ENCODE measurements at places on chromosomes 5 and 9.

- no peak for DNase-seq
Observed at GRCh38 chr9:90505695-90506094, 136.9 kb downstream of the DIRAS2 start.

DNA sequence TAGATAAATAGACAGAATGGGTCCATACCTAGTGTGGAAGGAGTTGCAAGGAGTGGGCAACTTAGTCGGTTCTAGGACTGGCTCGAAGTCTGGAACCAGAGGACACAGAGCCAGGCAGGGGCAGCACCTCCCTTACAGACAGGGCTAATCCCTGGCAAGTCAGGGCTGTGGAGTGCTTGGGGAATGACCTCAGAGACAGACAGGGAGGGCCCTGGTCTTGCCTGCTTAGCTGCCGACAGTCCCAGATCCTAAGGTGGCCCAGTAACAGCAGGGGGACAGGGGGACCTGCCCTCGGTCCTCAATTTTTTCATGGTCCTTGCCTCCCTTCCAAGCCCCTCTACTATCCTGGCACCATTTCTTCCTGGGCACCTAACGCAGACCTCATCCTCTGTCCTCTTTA lies 222.4 kb upstream of the TNC start:
- no peak for DNase-seq

- no peak for DNase-seq
Observed at GRCh38 chr5:73454379-73455036, 5.9 kb upstream of the FOXD1 start.

- no peak for DNase-seq
Observed at GRCh38 chr9:130348881-130349280, 83.3 kb downstream of the HMCN2 start.

DNA sequence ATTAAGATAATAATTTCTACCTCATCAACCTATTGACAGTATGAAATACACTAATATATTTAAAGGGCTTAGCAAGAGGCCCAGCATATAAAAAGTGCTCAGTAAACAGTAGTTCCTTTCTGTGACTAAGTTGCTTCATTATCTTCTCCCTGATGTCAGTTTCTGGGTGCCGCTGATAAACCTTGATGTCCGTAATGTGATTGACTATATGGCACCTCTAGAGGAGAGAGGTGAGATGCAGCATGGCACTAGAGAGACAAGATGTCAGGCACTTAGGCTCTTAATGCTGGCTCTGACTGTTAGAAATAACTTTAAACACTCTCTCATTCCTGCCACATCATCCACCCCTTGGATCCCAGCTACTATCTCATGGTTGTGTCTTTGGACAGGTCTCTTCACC lies 455.9 kb upstream of the KLF4 start:
- no peak for DNase-seq

- DNase-seq, result no peak
Observed at GRCh38 chr5:146697211-146697610, 181.2 kb upstream of the GPR151 start.

GRCh38 chr9:122212473-122213004 lies 16.2 kb downstream of the LHX6 start:
- no peak for DNase-seq

DNA sequence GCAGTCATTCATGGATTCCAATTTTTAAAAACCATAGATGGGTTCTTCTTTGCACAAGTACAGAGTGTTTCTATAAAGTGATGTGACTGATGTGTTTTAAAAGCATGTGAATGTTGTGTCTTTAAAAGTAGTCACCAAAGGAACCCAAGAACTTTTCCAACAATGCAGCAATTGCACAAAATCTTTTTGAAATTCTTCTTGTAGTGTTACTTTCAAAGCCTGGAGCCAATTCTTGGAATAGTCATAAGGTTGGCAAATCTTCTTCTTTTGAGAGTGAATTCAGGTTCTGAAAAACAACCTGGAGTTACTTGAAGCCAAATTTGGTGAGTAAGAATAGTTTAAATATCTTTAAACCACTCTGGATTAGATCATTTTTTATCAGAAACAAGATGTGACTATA lies 10.5 kb downstream of the GRAMD2B start:
- no peak for DNase-seq

DNA sequence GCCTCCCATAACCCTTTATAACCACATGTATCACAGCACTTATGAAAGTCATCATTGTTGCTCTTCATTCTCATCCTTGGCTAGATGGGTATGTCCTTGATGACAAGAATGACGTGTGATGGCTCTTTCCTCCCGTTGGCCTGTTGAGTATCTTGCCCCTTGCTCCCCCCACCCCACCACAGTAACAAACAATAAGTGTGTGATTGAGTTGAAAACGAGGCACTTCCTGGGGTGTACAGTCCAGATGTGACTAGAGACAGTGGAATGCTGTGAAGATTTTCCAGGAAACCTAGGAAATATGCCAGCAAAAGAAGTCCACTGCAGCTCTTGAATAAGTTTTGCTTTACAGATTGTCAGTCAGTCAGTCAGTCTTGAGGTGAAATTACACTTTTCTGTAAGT lies 262.5 kb downstream of the ELAVL2 start:
- DNase-seq, result no peak

GRCh38 chr5:153551537-153552079 lies 61.1 kb downstream of the GRIA1 start:
- no peak for DNase-seq

DNA sequence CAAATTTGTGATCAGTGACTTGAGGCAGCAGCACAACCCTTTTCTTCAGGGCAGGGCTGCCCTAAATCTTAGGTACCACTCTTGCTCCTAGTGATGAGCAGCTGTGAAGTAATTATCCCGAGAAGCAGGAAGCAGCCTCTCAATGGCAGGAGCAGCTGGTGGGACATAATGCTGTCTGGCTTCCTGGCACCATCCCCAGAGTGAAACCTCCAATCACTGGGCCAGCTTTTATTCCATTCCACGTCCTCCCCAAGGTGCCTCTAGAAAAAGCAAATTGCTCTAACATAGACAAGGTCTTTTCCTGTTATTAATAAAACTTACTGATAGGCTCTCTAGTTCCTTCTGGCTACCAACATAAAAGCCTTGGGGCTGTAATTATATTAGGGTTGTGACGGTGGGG lies 154.0 kb downstream of the FRMD3 start:
- no peak for DNase-seq

- DNase-seq, result no peak
Observed at GRCh38 chr9:18666348-18666747, 192.4 kb downstream of the ADAMTSL1 start.

- no peak for DNase-seq
Observed at GRCh38 chr5:56987171-56987570, 35.2 kb upstream of the MIER3 start.

GRCh38 chr9:127165116-127165515 lies 42.7 kb upstream of the ANGPTL2 start:
- no peak for DNase-seq

DNA sequence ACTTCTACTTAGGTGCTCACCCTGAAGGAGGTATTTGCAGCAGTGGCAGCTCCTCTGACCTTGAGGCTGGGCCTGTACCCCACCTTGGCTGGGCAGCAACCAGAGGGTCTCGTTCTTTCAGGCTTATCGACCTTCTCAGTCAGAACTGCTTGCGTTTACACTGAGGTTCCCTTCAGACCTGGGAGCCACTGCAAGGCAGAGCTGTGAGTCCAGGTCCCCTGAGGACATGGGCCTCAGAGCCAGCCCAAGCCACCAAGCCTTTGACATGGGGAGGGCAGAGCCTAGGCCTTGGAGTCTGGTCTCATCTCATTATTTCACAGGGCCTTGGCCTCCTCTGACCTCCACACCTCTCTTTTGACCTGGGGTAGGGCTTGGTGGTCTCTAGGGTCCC lies 13.7 kb downstream of the ACSL6 start:
- no peak for DNase-seq
